ENCODE measurements at places on chromosomes 3 and 15. TPM values are rescaled to one million over a fixed set of nuclear protein-coding genes. Genes with fewer than 3 reads are reported as not detected.

The COX5A gene
- 140 TPM for total RNA-seq

The HCLS1 gene
- total RNA-seq = 0.31 TPM

DNA sequence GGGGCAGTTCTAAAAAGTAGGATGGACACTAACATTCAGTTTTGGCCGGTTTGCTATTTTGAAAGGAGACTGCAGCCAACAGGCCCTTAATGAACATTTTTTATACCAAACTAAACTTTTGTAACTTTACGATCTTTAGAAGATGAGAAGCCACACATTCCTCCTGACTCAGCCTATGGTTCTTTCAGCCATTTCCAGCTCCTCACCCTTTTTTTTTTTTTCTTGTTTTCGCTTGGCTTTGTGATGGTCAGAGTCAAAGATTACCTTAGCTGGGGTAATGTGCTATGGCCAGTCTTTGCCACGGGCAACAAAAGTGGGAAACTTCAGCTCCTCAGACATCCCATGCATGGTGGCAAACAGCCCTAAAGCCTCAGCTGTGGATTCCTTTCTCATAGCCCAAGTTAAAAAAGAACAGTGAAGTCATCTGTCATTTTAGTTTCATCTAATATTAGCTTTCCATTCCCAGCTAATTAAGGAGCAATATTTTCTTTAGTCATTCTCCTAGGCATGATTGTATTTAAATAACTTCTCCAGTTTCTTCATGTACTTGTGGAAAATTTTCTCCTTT lies 368.7 kb downstream of the MFSD1 start:
- DNase-seq = peak; percentile 90

- no peak for DNase-seq
Observed at GRCh38 chr3:148095962-148096361, 601.7 kb upstream of the AGTR1 start.

DNA sequence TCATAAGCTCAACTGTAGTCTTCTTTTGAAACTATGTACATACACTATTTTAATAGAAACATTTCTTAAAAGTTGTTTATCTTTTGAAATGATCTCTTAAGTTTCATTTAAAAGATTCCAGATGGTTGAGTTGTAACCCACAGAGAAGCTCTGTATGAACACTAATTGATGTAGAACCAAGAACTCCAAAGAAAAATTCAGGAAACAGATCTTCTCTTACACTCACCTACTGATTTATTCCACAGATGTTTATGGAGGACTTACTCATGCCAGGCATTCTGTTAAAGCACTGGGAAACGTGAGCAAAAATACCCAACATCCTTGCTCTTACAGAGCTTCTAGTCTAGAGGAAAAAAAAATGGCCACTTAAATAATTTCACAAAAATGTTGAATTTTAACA lies 551.1 kb downstream of the NAALADL2 start:
- DNase-seq = no peak

All from myocyte (in vitro differentiated cells).